ENCODE measurements at places on chromosomes 12 and 14.

GRCh38 chr12:122499991-122500684 lies 594 bp downstream of the ZCCHC8 start:
- peak; percentile 22 for DNase-seq

DNA sequence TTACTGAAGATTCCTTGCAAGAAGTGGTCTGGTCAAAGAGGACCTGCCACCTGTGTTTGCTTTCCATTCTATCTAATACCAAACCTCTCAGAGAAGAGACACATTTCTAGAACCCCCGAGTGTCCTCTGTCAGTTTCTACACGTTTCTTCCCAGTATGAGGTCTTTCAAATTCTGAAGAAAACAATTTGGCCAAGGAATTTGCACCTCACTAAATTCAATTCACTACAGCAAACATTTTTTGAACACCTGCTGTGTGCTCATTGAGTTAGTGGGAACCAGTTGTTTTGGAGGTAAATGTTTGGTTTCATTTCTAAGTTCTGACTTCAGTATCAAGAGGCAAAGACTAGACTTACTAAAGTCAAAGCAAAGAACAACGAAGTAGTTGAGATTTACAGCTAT lies 19.4 kb downstream of the GPR19 start:
- DNase-seq = no peak

GRCh38 chr14:104604458-104605449 lies at the start of gene TMEM179:
Gene TMEM179 (minus strand): TSS chr14:104604772. CDS start chr14:104604741, 31 bp downstream.
- no peak for DNase-seq

DNA sequence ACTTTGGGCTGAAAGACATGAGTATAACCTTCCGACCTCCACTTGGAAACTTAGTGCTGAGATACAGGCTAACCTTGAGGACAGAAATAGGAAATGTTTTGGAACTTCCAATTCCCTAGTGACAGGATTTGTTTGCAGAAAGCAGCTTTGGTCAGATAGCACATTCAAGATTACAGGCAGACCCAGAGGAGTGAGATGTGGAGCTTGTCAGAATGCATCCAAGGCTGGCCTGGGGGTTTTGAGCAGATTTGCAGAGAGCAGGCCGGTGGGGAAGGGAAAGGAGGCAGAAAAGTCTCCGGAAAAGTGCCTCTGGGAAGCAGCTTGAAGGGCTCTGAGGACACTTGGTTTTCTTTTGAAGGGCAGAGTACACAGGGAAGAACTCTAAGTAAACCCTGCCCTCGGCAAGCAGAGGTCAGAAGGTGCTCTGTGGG lies 180.3 kb downstream of the ETV6 start:
- no peak for DNase-seq

- DNase-seq = no peak
Observed at GRCh38 chr14:75736845-75737485, 75.9 kb downstream of the TTLL5 start.

- no peak for DNase-seq
Observed at GRCh38 chr12:124556074-124556466, 11.3 kb downstream of the NCOR2 start.

DNA sequence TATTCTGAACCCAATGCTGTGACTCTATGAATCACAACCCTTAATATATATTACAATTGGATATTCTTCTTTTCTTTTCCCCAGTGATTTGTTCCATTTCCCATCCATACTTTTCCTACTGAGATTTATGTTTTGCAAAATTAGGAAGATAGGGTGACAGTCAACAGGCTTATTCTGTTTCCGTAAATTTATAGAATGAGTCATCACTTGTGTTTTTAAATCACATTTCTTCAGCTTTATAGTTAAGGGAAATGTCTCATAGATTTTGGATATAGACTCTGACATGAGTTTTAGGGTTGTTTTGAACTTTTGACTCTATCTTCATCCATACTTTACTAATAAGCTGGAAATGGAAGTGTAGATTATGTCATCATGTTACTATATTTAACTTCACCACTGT lies 661.6 kb upstream of the FBXO33 start:
- no peak for DNase-seq

DNA sequence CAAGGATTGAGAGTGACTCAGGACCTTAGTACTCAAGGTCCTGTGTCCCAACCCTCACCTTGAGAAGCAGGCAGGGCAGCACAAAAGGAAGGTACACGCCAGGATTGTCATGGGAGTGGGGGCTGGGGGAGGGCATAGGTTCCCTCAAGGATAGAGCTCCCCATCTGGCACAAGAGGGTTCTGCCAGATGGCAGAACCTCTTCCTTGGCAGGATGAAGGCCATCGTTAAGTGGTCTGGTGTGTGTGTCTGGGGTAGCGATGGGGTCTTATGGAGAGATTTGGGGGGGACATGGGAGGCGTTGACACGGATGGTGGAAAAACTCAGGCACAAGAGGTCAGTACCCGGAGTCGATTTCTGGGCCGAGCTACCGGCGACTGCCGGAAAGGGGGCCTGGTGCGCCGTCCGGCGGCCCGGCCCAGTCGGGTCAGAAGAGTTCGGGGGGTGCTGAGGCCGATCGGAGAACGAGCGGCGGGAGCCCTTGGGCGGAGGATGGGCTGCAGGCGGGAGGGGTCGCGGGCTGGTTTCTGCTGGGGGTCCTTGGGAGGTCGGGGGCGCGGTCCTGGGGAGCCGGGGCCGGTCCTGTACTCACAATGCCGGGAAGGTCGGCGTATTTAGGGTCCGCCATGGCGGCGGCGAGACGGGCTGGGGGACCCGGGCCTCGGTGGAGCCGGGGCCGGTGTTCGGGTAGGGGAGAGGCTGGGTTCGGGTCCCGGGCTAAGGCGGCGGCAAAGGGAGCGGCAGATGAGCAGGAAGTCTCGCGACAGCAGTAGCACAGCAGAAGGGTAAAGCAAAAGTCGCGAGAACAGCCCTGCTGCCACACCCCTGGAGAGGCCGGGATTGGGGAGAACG lies at the start of gene DCTN2:
DCTN2 (minus strand) TSS at position 755 of the 850 bp plus-strand sequence; CDS start at position 626, 129 bp downstream.
- DNase-seq = peak; percentile 86

- DNase-seq = no peak
Observed at GRCh38 chr14:92209141-92209540, 87.4 kb downstream of the CPSF2 start.

DNA sequence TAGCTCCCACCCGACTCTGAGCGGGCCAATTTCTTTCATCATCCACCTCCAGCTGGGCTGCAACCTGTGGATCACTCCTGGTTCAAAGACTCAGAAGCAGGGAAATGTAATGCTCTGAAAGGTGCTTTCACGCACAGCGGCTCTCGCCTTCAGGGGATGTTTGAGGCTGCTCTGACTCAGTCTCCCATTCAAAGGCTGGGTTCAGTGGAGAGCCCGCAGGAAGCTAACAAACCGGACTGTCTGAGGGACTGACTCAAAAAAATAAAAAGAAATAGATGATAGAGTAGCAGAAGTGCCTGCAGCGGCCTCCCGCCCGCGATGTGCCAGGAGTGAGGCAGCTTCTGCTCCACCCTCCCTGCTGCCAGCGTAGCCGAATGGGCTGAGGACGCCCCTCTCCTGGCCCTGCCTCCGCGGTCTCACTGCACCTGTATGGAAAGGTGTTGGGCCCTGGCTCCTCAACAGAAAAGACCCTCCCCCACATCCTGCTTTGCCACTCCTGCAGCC lies 98.0 kb downstream of the GCH1 start:
- no peak for DNase-seq

GRCh38 chr12:91617818-91618217 lies 435.2 kb upstream of the DCN start:
- DNase-seq = no peak

GRCh38 chr14:102616799-102617198 lies 24.4 kb downstream of the RCOR1 start:
- no peak for DNase-seq

DNA sequence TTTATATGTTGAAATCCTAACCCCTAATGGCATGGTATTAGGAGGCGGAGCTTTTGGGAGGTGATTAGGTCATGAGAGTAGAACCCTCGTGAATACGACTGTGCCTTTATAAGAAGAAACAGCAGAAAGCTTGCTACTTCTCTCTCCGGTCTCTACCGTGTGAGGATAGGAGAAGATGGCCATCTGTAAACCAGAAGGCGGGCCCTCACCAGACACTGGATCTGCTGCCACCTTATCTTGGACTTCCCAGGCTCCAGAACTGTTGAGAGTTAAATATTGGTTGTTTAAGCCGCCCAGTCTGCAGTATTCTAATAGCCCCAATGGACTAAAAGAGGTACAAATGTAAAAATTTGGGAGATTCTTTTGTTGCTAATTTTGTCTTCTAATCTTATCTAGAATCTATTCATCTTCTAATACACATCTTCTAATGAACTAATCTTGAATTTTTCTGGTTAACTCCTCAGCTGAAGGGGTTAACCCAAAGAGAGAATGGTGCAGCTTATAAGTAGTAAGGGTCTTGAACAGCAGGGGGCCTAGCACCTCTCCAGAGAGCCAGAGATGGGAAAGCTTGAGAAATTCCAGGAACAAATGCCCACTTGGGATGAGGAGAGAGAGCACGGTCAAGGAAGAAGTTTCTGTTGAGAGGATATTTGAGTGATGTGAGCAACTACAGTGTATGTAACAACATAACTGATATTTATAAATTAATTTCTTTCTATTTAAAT lies 264.0 kb upstream of the GRIP1 start:
- no peak for DNase-seq

DNA sequence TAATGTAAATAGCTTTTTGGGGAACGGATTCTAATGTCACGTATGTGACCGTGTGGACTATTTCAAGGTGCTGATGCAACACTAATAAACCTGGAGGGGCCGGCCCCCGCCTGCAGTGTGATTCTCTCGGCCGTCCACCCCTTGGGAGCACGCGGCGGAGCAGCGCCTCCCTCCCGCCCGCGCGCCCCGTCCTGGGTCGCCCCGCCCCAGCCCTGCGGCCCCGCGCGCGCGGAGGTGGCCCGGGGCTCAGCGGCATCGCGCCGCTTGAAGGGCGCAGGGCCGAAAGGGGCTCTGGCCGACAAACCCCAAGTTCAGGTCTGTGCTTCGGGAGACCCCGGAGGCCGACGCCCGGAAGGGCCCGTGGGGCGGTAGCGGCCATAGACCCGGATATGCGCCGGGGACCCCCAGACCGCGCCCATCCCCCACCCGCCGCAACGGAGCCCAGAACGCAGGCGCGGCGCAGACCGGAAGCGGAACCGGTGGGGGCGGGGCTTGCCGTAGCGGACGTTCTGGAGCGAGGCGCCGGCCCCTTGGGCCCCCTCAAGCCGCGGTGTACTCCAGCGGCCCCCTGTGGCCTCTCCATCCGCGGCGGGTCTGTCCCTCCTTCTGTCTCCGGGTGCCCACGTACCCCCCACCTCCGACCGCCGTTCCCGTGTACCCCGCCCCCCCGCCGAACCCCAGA lies at the start of gene TEX22:
TEX22 (plus strand) TSS at position 495 of the 682 bp plus-strand sequence. CDS start 803 bp downstream, outside the sequence.
- peak; percentile 86 for DNase-seq

- DNase-seq = no peak
Observed at GRCh38 chr12:109582636-109583035, 9.0 kb downstream of the MVK start.

DNA sequence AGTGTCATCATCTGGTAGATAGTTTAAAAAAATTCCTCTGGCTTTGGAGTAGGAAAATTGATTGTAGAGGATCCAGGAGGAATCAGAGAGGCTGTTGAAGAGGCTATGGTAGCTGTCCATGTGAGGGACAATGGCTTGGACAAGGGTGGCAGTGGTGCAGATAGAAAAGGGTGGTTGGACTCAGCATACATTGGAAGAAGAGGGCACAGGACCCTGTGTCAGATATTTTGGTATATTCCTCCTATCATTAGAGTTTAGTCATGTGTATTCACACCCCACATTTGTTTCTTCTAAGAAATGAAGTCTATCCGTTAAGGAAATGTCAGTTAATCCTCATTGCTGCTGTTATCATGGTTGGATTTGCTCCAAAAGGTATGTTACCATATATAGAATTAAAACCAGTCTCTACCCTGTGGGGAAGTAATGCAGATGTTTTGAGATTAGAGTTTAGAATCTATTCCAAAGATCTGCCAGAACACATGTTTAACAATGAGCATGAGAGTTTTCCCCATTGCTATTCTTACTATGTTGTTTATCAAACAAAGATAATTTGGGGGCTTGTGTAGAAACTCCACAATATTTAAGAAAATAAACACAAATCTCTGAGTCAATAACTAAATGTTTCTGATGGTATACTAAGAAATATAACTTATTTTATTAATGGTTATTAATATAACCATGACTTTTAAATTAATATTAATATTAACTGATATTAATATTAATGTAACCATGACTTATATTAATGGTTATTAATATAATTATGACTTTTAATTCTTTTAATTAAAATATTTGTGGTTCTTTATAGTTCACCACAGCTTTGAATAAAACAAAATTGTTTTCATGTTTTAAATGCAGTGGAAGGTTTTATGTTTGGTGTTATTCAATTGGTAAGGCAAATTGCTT lies 80.9 kb downstream of the CRADD start:
- DNase-seq = no peak

DNA sequence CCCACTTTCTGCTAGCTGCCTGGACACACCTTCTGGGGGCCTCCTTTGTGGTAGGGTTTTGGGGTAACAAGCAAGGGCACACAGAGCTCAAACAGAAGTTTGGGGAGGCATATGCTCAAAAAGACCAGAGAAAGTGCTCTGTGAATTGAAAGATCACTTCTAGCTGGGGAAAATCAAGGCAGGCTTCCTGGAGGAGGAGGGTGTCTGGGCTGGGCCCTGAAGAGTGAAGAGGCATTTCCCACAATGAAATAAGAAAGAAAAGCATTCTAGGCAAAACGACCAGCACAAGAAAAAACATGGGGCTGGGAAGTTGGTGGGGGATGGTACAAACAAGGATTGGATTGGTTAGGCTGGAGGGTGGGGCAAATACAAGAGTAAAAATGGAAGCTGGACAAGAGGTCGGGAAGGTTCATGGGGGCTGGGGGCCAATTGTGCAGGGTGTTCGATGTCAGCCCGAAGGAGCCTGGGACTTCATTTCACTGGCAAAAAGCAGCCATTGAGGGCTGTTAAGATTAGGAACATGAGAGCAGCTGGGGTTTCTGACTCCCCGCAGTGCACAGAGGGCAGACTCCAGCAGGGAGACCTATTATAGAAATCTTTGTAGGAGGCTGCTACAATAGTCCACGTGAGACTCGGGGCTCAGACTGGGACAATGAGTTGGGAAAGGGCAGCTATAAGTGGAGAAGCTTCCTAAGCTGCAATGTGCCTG lies 51.5 kb upstream of the CMKLR1 start:
- DNase-seq = no peak

DNA sequence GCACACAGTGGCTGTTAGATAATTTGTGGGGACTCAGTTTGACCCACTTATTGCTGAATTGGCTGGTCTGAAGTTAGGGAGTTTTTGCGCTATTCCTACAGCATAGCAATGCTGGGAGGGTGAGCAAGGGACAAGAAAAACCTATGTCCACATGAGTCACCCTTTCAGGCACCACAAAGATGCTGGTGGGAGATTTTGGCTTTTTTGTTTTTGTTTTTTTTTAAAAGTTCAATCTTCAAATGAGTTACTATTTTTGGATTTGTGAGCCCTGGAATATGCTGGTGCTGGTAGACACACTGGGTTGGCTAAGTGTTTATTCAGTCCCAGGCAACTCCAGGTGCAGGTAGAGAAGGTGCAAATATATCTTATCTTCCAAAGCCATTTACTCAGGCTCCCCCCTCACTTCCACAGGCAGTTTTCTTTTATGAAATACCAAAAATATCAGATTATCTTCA lies 143.4 kb downstream of the BTG1 start:
- no peak for DNase-seq
